Dorsolateral prefrontal cortex (tissue), 122 donors: ENCODE measurements at places on chromosomes 13 and 19.

GRCh38 chr19:44908836-44909261 is 3.3 kb downstream of the APOE start:
- no peak for DNase-seq

GRCh38 chr19:13260883-13261653 is 110.9 kb downstream of the IER2 start:
- no peak for DNase-seq

GRCh38 chr13:46521921-46522747 is 30.8 kb upstream of the LRCH1 start:
- no peak for DNase-seq

- DNase-seq: no peak
Observed at GRCh38 chr13:20546556-20546955, 20.4 kb upstream of the IFT88 start.
